Activated CD4-positive, alpha-beta T cell treated with anti-CD3 and anti-CD28 coated beads, Interleukin-2, amount 50 U/mL, for 24 hours (primary cell): ENCODE measurements at places on chromosomes 1 and 21.

- DNase-seq, result no peak
Measured at GRCh38 chr1:164785841-164786534, 227.0 kb downstream of the PBX1 start.

- DNase-seq, result peak; percentile 81
Measured at GRCh38 chr1:212455803-212456528, 23.2 kb downstream of the NENF start.

GRCh38 chr1:35559317-35559944 lies 1.8 kb downstream of the NCDN start:
- DNase-seq, result no peak

DNA sequence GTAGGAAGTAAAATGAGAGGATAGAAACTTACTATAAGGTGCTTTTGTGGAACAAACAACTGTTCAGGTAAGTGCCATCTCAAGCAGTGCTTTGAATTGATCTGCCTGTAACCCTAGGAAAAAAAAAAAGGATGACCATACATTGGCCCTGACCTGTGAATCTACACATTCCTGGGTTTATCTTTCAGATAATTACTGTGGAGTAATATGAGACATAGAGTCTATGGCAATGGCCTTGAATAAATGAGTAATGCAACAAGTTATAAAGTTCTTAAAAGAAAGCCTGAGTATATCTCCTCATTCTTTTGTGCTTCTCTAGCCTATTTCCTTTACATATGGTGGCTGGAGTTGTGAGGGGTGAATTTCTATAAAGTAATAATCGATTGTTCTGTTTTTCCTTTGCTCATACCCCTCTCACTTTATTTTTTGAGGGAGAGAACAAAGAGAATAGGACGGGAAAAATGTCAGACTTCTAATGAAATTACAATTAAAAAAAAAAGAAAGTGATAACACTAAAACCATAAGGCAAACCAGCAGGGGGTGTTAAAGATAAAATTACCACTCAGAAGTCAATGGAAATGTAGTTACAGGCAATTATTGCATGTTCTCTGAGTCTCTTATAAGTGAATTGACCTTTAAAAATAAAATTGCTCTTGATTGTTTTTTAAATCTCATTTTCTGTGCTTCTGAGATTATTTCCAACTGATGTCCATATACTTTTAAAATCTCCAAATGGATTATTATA lies 12.4 kb upstream of the ATP1A1 start:
- no peak for DNase-seq

- DNase-seq, result no peak
Measured at GRCh38 chr21:46355161-46356004, 31.4 kb downstream of the PCNT start.

DNA sequence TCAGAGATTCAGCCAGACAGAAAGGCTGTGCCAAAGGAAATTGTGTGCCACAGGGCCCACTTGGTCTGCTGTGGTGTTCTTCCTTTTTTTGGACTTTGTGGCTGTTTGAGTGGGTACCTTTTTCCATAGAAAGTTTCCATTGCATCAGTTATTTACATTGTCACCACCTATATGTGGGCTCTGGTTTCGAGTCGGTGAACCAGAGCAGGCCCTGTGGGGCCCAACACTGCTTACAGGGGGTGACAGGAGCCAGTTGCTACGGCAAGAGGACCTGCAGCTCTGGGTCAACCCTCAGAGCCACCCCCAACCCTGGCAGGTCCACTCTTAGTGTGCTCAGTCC lies 157.0 kb upstream of the EDN2 start:
- DNase-seq, result no peak
